Renal pelvis (tissue), 12 donors: ENCODE measurements at places on chromosomes 6 and 20. TPM values are rescaled to one million over a fixed set of nuclear protein-coding genes. Genes with fewer than 3 reads are reported as not detected.

GRCh38 chr20:11246251-11246775 lies 572.5 kb upstream of the JAG1 start:
- no peak for DNase-seq

- DNase-seq = no peak
Observed at GRCh38 chr6:4128748-4129147, 6.6 kb downstream of the ECI2 start.

DNA sequence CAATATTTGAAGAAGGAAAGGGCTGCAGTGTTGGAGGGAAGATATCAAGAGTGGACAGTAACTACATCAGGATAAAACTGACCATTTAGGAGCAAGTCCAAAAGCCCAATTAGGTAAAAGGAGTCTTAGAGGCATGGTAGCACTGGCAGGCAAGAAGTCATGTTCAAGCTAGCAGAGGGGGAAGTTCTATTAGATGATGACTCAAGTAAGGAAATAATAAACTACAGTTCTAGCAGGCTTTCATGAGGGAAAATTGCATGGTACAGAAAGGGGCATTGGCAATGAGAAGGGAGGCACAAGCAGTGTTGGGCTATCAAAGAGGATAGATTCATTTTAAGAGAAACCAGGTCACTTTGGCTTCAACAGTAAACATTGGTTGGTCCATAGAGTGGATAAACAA lies 156.1 kb upstream of the PTPRK start:
- DNase-seq = no peak

KCNS1 gene
- polyA plus RNA-seq = 0.55 TPM

BMP7 gene
- 91.0 TPM for polyA plus RNA-seq
